Caco-2 (cell line): ENCODE measurements at places on chromosomes 1 and 21. TPM values are rescaled to one million over a fixed set of nuclear protein-coding genes. Genes with fewer than 3 reads are reported as not detected.

Gene FCGR3A
- not detected in 2 replicates for total RNA-seq

Gene TRIM62
- total RNA-seq: 2.4 and 2.5 TPM in 2 replicates

Gene AGRN
- total RNA-seq: 176 and 188 TPM in 2 replicates

- DNase-seq: no peak
- no peak overlapping the region for H3K27ac ChIP-seq
- no peak overlapping the region for H3K4me3 ChIP-seq
- H3K27me3 ChIP-seq: no peaks in the 10 kb centered on the region
These were observed 41.1 kb downstream of the ERO1B start for GRCh38 chr1:236240675-236241074.

Gene S100A16
- 220 and 243 TPM in 2 replicates for total RNA-seq

Gene NHLH2
- not detected in 2 replicates for total RNA-seq

Gene CCDC181
- 0.23 and 0.42 TPM in 2 replicates for total RNA-seq

Gene GBP1
- 0.36 and 0.51 TPM in 2 replicates for total RNA-seq

DNA sequence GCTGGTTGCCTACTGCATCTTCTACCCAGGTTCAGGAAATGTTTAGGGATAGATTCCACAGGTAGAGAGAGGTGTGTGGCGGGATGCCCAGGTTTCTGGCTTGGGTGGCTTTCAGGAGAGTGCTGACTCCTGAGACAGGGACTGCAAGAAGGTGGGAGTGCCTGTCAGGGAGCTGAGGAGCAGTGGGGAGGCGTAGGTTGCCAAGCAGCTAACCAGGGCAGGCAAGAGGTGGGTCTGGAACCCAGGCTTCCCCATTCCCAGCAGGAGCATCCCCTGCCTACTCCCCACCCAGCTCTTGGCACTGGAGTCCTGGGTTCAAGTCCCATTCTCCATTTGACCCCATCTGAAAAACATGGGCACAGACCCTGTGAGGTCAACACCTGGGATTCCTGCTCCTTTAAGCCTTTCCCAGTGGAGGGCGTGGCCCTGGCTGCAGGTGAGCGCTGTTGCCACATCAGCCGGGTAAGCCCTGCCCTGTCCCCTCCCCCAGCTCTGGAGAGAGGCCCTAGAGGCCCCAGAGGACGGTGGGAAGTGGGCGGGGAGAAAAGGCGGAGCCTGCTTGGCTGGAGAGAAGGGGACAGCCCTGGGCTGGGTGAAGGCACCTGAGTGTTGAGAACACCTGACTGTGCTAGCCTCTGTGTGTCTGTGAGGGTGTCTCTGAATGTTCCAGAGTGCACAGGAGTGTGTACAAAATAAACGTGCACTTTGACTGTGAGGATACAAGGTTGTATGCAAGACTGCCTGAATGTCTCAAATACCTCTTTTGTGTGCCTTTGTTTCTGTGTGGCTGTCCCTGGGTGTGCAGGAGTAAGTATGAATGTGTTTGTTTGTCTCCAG lies 14.0 kb upstream of the SYNC start:
- no peaks in the 10 kb centered on the region for H3K27me3 ChIP-seq
- no peaks in the 10 kb centered on the region for H3K36me3 ChIP-seq
- peak overlapping the region; percentile 84 for H3K27ac ChIP-seq

DNA sequence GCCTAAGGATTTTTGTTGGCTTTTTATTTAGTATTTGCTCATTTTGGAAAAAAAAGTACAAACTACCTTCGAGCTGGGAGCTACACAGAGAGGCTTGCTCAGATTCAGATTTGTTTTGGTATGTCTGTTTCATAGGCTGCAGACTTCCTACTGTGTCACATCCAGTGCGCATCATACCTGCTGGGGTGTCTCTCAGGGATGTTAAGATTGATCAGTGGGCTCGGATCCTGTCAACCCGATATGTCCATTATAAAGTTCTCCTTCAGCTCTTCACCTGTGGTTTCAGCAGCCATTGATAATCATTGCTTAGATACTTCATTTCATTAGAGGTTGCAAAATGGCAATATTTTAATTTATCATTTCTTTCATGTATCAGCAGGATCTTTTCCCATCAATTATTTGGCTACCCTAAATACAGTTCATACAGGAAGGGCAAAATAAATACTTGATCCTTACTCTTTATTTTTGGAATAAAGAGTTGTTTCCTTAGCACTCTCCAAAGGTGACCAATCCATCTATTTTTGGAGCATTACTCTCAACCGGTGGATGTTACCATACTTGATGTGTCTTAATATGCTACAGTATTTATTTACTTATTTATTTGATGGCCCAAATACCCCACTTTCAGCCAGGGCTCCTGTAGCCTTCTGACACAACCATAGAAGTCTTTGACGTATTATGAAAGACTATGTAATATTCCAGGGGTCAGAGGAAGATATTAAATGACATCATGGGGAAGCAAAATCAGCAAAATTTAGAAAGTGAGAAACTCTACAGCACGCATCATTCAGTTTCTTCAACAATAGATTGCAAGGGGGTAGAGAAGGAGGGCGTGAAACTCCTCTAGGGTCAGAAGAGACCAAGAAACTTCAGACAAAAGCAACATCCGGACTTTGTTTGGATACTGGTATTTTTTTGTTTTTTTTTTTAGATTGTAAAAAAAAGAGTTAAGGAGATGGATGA lies 55.3 kb upstream of the HNRNPU start:
- no peaks in the 10 kb centered on the region for H3K27me3 ChIP-seq
- peak overlapping the region; percentile 82 for H3K4me3 ChIP-seq
- peak overlapping the region; percentile 33 for H3K27ac ChIP-seq
- peaks cover 4% of the 10 kb centered on the region; the same call in 1 of the 2 replicates for H3K4me1 ChIP-seq

GRCh38 chr1:245079021-245079609 lies 75.7 kb upstream of the KIF26B start:
- DNase-seq: no peak
- H3K4me1 ChIP-seq: no peaks in the 10 kb centered on the region
- H3K27ac ChIP-seq: no peak overlapping the region
- H3K27me3 ChIP-seq: no peaks in the 10 kb centered on the region
- H3K36me3 ChIP-seq: no peaks in the 10 kb centered on the region

DNA sequence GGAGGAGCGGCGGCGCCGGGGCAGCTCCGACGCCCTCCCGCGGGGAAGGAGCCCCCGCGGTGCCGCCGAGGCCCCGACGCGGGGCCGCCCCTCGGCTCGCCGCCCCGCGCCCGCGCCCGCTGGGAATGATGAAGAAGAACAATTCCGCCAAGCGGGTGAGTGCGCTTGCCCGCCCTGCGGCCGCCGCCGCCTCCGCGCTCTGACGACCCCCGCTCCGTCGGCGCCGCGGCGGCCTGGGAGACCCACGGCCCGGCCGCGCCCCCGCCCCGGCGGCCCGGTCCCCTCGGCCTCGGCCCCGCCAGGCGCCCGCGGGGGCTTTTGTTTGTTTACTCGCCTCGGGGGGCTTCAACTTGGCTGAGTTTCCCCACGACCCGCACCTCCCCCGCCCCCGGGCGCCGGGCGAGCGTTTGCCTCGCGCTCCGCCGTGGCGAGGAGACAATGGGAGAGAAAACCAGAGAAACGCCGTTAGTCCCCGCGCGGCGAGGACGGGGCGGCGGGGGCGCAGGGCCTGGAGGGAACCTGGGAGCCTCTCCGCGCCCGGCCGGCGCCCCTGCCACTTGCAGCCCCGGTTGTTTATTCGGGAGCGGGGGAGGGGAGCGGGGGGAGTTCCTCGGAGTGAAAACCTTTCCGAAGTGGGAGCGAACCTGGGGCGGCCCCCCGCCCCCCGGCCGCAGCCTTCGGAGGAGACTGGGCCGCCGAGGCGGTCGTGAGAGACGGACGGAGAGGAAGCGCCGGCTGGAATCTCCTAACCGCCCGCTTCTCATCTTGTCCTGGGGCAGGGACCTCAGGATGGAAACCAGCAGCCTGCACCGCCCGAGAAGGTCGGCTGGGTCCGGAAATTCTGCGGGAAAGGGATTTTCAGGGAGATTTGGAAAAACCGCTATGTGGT lies 661 bp downstream of the PLEKHO1 start:
- no peak for DNase-seq
- no peaks in the 10 kb centered on the region for H3K36me3 ChIP-seq
- H3K27me3 ChIP-seq: peaks cover 2% of the 10 kb centered on the region

GRCh38 chr1:88009916-88010315 lies 674.2 kb upstream of the PKN2 start:
- no peak overlapping the region for H3K4me3 ChIP-seq
- no peak overlapping the region for H3K27ac ChIP-seq
- H3K27me3 ChIP-seq: no peaks in the 10 kb centered on the region
- no peaks in the 10 kb centered on the region for H3K36me3 ChIP-seq
- DNase-seq: no peak

- H3K4me1 ChIP-seq: no peaks in the 10 kb centered on the region
- no peak overlapping the region for H3K27ac ChIP-seq
These were observed 16.1 kb downstream of the CNR2 start for GRCh38 chr1:23897083-23897482.

Gene TRIM67
- 0.54 and 0.58 TPM in 2 replicates for total RNA-seq

DNA sequence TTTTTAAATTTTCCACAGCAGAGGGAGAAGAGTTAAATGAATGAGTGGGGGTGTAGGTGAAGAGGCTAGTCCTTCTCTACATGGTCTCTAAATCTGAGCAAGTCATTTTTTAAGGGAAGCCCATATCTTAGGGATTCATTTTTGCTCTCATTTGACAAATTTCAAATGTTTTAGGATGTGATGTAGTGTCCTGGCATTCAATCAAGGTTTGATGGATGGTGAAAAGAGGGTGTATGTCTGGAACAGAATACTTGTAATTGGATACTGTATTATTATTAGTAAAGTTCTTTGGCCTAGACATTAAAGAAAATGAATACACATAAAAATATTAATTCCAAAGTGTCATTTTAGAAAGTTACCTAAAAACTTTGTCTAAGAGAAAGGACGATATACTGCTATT lies 167.8 kb upstream of the PTBP2 start:
- no peak overlapping the region for H3K4me3 ChIP-seq
- DNase-seq: no peak
- no peaks in the 10 kb centered on the region for H3K36me3 ChIP-seq
- no peaks in the 10 kb centered on the region for H3K4me1 ChIP-seq
- H3K27me3 ChIP-seq: no peaks in the 10 kb centered on the region
- H3K27ac ChIP-seq: no peak overlapping the region

GRCh38 chr1:69611316-69611715 lies 43.6 kb downstream of the LRRC7 start:
- no peaks in the 10 kb centered on the region for H3K36me3 ChIP-seq
- H3K4me1 ChIP-seq: no peaks in the 10 kb centered on the region
- no peak overlapping the region for H3K27ac ChIP-seq
- H3K27me3 ChIP-seq: no peaks in the 10 kb centered on the region

DNA sequence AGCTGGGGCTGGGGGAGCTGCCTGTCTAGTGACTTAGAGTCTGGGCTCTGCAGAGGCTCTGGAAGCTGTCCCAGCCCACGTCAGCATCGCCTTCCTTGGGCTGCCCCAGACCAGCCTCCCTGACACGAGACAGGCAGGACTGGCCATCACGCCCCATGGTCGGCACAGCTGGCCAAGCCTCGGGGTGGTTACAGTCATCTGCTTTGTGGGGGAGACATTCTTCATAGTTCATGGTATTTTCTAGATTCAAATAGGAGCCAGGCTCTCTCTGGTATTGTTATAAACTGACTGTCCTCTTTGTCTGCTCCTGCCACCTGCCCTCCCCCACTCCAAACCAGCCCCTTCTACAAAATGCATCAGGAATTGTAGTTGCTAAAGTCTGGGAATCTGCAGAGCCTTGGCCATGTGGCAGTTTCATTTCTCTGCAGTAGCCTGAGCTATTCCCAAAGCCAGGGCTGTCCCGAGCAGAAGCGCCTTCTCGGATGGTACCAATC lies 29.4 kb downstream of the OLFML2B start:
- DNase-seq: no peak
- no peaks in the 10 kb centered on the region for H3K4me1 ChIP-seq
- H3K36me3 ChIP-seq: no peaks in the 10 kb centered on the region
- H3K27me3 ChIP-seq: no peaks in the 10 kb centered on the region
- H3K4me3 ChIP-seq: no peak overlapping the region
- no peak overlapping the region for H3K27ac ChIP-seq

Gene AGT
- 38.6 and 41.9 TPM in 2 replicates for total RNA-seq

DNA sequence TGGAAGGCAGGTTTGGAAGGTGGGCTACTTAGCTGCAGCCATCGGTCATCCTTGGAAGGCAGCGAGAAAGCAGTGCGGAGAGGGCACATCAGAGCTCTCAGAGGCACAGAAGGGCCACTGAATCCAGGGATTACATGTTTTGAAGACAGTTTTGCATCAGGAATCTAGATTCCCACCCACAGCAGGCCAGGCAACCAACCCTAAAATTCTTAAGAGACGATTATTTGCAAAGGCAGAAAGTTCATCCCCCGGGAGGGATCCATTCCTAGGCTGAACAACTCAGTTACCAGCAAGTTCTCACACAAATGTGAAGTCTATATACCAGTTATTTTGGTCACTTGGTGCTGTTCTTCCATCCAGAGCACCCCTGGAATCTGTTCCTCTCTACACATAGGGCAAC lies 457.3 kb upstream of the VAMP3 start:
- H3K27me3 ChIP-seq: no peaks in the 10 kb centered on the region
- no peak overlapping the region for H3K4me3 ChIP-seq
- H3K36me3 ChIP-seq: no peaks in the 10 kb centered on the region
- no peak for DNase-seq
- no peaks in the 10 kb centered on the region for H3K4me1 ChIP-seq

GRCh38 chr21:26471099-26471471 lies 102.0 kb downstream of the CYYR1 start:
- no peak for DNase-seq
- no peaks in the 10 kb centered on the region for H3K27me3 ChIP-seq
- no peak overlapping the region for H3K4me3 ChIP-seq
- no peaks in the 10 kb centered on the region for H3K36me3 ChIP-seq
- H3K27ac ChIP-seq: no peak overlapping the region

DNA sequence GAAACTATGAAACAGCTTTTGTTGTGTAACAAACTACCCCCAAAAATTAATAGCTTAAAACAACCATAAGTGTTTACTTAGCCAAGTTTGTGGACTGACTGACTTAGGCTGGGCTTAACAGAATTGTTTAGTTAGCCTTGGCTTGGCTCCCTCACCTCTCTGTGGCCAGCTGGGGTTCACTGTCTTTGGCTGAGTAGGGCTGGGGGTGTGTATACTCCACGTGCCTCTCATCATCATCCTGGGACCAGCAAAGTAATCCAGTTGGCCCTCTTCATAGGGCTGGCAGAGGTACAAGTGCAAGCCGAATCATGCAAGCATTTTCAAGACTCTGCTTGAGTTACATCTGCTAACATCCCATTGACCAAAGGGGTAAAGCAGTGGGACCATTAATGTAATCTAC lies 252.3 kb downstream of the BRINP2 start:
- H3K4me3 ChIP-seq: no peak overlapping the region
- DNase-seq: no peak
- H3K4me1 ChIP-seq: no peaks in the 10 kb centered on the region
- no peaks in the 10 kb centered on the region for H3K36me3 ChIP-seq

Gene TNNI3K
- total RNA-seq: not detected in 2 replicates

DNA sequence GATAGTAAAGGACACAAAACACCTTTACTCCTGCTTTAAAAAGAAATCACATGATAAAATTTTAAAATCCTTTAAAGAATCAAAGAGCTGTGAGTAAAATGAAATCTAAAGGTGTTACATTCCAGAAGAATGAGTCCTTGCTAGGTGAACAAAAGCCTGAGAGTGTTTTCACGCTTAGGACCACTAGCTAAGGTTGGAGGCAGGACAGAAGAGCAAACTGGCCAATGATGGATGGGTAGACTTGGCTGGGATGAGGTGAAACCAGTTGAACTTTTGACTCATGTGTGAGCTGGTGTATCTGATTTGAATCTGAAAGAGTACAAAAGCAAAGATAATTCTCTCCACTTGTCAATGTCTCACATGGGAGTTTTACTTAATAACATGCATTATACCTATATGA lies 35.1 kb downstream of the CATSPERE start:
- no peak overlapping the region for H3K27ac ChIP-seq
- no peak for DNase-seq
- no peaks in the 10 kb centered on the region for H3K36me3 ChIP-seq
- no peak overlapping the region for H3K4me3 ChIP-seq
- H3K4me1 ChIP-seq: no peaks in the 10 kb centered on the region
- H3K27me3 ChIP-seq: no peaks in the 10 kb centered on the region

Gene TNFRSF4
- total RNA-seq: not detected in 2 replicates
